CD4-positive, alpha-beta T cell treated with Interleukin-12 subunit alpha and Interleukin-12 subunit beta, for 1 hour (primary cell): ENCODE measurements at places on chromosomes 5 and 9.

GRCh38 chr5:96633820-96634219 lies 28.4 kb upstream of the CAST start:
- no peak for DNase-seq

DNA sequence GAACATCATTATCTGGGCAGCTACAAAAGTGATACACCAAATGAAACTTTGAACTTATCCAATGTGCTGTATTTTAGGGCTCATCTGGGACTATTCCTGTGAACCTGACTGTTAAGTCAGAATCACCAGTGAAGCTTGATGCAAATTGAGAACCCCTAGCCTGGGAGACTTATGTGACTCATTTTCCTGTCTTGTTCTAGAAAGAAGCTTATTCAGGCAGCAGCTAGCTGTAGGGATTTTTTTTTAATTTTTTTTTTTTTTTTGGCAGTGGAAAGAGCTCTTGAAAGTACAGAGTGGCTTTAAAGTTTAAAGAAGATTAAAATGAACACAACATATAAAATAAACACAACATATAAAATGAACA lies 81.1 kb upstream of the TNFAIP8 start:
- peak; percentile 65 for DNase-seq

- DNase-seq = no peak
Observed at GRCh38 chr5:158700231-158701006, 399.3 kb downstream of the EBF1 start.

DNA sequence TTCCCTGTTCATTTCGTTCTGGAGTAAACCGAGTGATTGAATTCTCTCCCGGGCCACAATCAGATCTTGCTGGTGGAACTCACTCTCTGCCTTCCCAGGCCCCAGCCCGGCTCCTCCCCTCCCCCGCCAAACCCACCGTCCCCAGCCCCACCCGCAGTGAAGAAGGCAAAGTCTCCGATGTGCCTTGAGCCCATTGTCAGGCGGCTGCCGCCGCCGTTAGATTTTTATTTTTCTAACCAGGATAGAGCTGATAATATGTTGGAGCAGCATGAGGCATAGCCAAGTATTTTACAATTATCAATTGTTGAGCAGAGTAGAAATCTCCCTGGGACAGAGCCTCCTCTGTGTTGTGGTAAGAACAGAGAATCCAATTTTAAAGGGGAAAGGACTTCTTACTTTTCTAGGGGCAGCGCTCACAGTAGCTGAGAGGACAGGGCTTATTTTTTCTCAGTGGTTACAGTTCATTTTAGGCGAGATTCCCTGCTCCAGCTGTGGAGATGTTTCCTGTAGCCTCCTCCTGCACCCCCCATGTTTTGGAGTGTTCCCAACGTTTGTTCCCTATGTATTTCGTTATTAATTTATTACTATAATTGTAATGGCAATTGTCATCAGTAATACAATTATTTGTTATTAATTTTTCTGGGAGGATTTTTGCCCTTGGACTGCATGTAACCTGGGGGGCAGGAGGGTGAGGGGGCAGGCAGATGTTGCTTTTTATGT lies 1.3 kb downstream of the PSAT1 start:
- DNase-seq = no peak

- DNase-seq = no peak
Observed at GRCh38 chr5:23461576-23461975, 45.8 kb upstream of the PRDM9 start.

GRCh38 chr5:96279801-96280542 lies 153.1 kb downstream of the PCSK1 start:
- DNase-seq = no peak
